ENCODE measurements at places on chromosomes 16 and 17. TPM values are rescaled to one million over a fixed set of nuclear protein-coding genes. Genes with fewer than 3 reads are reported as not detected.
A peak's percentile ranks its signal among the peaks of the same experiment; 100 is the strongest.

Gene ZCCHC14
- polyA plus RNA-seq: 41.8 TPM

DNA sequence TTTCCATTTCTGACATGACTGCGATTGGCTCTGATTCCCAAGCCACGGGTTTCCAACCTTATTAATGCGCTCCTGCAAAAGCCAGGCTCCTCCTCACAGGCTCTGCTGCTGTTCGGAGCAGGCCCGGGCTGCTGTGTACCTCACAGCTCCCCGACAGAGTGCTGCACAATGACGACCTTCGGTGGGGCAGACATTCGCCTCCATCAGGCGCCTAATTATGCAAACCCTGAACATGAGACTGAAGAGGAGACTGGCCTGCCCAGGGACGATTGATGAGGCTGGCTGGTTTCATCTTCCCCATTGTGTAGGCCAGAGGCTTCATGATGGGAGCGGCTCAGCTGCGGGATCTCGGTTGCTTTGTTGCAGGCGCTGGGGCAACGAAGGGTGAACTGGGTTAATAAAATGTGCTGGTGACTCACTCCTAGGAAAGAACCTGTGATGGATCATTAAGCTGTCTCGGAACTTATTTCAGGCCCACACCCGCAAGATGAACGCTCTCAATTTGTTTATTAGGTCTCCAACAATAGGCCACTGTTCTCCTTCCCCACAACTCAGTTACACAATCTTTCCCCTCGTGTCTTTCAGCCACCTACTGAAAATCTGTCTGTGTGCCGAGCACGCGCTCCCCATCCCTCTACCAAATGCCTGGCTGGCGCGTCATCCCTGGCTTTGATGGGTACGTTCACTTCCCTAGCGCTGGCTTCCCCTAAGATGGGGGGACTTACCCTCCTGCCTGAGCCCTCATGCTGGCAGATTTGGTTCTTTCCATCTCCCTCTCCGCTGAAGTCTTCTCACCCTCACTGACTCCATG is 27.2 kb upstream of the TOB1 start:
- no peak for DNase-seq

Gene CDH16
- polyA plus RNA-seq: 221 TPM

DNA sequence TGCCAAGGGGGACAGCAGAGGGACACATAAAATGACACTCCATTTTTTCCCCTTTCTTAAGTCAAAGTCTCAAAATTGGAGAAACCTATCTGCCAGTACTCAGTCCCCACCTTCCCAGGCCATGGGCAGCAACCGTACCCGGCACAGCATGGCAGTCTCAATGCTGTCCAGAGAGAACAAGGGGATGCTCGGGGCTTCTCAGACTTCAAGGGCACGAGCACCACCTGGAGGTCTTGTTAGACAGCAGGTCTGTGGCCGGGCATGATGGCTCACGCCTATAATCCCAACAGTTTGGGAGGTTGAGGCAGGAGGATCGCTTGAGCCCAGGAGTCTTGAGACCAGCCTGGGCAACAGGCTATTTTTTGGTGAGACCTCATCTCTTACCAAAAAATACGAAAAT is 3.2 kb downstream of the DNAH17 start:
- DNase-seq: no peak

Gene PRDM7
- polyA plus RNA-seq: 0.91 TPM

GRCh38 chr17:11996722-11997146 is 541 bp downstream of the ZNF18 start:
- DNase-seq: peak; percentile 31
